Activated CD4-positive, CD25-positive, alpha-beta regulatory T cell treated with anti-CD3 and anti-CD28 coated beads, Interleukin-2, amount 50 U/mL, for 24 hours (primary cell): ENCODE measurements at places on chromosomes 5 and 9.

GRCh38 chr5:16889203-16889971 is 46.7 kb downstream of the MYO10 start:
- ATAC-seq = no peak

GRCh38 chr5:139711906-139712224 is 63.7 kb downstream of the CXXC5 start:
- no peak for ATAC-seq

GRCh38 chr9:96441798-96442445 is 8.0 kb upstream of the HABP4 start:
- no peak for ATAC-seq

DNA sequence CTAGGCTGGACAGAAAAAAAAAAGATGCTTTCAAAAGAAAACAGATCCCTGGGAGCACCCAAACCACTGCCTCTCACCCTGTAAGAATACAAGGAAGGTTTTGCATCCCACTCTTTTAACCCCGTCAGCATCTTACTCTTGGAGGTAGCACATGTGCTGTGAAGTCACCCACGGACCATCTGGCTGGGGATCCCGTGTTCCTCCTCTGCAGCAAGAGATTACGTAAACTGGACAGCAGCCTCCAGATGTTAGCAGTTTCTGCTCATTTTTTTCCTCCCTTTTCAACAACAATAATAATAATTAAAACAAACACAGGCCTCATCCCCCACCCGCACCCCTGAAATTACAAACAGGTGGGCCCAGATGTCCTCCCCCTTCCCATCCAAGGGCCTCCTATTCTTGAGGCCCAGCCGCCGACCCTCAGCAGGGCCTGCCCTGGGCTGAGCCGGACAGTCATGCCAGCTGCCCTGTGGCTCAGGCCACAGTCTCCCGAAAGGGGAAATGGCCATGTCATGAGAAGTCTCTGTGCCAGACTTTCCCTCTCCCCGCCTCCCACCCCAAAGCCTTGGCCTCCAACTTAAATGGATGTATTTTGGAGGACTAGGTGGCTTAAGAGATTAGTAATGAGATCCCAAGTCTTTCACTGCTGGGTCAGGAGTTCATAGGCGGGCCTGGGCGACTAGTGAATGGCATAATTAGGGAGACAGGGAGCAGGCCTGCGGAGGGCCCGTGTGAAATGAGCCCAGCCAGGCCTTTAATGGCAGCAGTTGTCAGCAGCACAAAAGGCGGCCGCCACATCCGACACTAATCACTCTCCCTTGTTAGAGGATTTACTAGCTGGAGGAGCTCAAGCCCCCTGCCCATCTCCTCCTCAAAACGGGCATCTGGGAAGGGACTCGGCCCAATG is 165.1 kb downstream of the PAPPA start:
- no peak for ATAC-seq

- no peak for ATAC-seq
Measured at GRCh38 chr5:44294516-44294915, 94.7 kb downstream of the FGF10 start.
